ENCODE measurements at places on chromosomes 11 and 22. TPM values are rescaled to one million over a fixed set of nuclear protein-coding genes. Genes with fewer than 3 reads are reported as not detected.

The CWC15 gene
- 46.5 TPM for total RNA-seq

The SLC43A3 gene
- 22.7 TPM for total RNA-seq

The MMP1 gene
- 70.5 TPM for total RNA-seq

The KRTAP5-10 gene
- not detected for total RNA-seq

The STK33 gene
- total RNA-seq: 0.17 TPM

The ST14 gene
- 58.6 TPM for total RNA-seq

The MPEG1 gene
- total RNA-seq: not detected

The NLRX1 gene
- 15.5 TPM for total RNA-seq

The KRTAP5-8 gene
- not detected for total RNA-seq

The CYB5R2 gene
- total RNA-seq: 11.3 TPM

The GGT5 gene
- not detected for total RNA-seq
